ENCODE measurements at places on chromosomes 7 and 10.

- DNase-seq, result no peak
Observed at GRCh38 chr7:100095289-100095688, 5.9 kb downstream of the MCM7 start.

DNA sequence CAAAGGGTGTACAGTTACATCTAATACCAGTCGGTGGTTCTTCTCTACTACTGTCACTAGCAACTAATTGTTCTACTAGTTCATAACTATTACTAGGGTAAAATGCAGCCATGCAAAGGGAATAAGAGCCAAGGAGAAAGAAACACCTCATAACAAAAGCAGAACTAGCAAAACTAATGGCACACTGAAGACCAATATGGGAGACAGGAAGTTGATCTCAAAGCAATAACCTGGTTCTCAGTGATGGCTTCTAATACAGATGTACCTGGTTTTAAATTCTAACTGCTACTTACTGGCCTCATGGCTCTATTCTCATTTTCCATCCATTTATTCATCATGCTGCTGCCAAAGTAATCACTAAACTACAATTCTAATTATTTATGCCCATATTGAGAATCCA lies 170.3 kb downstream of the SEMA3E start:
- no peak for DNase-seq

DNA sequence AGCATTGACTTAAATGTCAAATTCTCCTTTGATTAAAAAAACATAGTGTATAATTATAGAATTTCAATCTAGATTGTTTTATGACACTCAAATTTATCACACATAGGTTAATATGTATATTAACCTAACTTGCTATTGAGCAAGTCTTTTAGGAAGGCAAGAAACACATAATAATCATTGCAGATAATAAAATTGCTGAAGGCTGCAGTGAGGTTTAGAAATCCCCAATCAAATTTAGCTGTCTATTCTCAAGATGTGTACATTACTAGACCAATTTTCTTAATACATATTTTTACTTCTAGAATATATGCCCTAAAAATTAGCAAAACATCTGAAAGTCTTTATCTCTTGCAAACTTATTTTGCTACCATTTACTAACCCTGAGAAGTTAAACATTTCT lies 34.9 kb upstream of the SEMA3D start:
- DNase-seq, result no peak

DNA sequence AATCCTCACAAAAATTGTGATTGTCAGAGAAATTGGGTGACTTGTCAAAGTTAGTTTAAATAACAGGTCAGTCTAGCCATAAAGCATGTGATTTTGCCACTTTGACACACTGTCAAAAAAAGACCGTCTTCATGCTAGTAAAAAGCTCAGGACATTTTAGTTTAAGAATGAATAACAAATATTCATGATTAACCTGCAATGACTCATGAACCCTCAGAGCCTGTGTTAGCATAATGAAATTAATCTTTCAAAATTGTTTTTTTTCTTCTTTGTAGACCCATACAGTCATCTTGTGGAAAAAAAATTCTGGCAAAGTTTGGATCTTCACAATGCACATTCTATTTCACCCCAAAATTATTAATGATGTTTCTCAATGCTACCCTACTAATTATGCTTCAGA lies 255.2 kb upstream of the POT1 start:
- no peak for DNase-seq

GRCh38 chr7:139488810-139489209 lies 5.3 kb upstream of the KLRG2 start:
- DNase-seq, result no peak

DNA sequence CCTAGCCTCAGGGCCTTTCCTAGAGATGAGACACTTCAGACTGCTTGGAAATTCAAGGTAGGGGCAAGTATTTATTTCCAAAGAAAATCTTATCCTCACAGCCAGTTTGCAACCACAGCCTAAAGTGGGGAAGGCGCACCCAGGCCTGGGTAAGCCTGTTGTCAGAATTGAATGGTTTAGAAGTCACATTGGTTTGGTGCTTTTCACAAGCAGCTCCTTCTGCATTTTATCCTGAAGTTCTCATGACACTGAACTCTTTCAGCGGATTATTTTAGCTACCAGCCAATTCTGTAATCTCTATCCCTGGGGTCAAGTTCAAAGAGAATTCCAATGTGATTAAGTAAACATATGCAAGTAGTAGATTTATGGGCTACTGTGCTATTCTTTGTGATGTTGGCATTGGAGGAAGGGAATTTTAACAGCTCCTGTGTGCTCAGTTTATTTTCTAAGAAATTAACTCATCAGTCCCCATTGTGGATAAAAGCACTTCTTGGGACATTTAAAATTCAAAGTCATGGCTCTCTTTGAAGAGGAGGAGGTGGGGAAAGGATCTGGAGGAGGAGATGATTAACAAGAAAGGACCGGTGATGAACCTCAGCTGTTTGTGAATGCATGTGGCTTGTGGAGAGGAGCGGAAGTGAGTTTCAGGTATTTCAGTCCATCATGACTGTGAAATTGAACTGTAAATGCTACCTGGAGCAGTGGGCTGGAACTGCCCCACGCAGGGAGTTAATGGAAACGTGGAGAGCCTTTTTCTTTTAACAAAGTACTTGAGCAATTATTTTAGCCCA lies 90.2 kb upstream of the CACUL1 start:
- DNase-seq, result no peak

DNA sequence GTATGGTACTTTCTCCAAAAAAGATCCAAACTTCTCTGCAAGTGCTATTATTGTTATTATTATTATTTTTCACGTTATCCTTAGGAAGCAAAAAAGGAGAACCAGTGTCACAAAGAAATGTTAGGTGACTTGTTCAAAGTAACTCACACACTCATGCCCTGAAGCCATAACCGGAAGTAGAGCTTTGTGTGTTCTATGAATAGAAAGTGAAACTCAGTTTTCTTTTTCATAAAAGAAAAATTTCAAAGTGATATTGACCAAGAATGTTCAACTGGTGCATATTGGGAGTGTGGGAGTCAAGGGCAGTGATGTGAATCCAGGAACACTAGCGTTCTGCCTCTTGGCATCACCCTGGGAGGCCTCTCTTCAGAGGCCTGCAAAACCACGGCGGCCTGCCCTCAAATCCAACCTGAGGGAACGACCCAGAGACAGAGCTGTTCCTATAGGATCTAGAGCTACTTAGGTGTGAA lies 106.1 kb downstream of the PRKCQ start:
- DNase-seq, result no peak

DNA sequence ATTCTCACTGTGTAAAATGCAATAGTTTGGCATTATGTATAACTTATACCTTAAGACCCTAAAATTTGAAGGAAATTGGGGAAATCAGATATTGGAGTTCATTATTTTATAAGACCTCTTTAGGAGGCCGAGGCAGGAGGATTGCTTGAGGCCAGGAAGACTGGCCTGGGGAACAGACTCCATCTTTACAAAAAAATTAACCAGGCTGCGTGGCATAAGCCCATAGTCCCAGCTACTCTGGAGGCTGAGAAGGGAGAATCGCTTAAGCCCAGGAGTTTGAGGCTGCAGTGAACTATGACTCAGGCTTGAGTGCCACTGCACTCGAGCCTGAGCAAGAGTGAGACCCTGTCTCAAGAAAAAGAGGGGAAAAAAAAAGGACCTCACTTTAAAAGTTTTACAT lies 14.0 kb upstream of the PBLD start:
- no peak for DNase-seq

- DNase-seq, result no peak
Observed at GRCh38 chr7:128422842-128423241, 13.1 kb upstream of the IMPDH1 start.
